GM20000 (cell line): ENCODE measurements at places on chromosomes 5 and 9.

DNA sequence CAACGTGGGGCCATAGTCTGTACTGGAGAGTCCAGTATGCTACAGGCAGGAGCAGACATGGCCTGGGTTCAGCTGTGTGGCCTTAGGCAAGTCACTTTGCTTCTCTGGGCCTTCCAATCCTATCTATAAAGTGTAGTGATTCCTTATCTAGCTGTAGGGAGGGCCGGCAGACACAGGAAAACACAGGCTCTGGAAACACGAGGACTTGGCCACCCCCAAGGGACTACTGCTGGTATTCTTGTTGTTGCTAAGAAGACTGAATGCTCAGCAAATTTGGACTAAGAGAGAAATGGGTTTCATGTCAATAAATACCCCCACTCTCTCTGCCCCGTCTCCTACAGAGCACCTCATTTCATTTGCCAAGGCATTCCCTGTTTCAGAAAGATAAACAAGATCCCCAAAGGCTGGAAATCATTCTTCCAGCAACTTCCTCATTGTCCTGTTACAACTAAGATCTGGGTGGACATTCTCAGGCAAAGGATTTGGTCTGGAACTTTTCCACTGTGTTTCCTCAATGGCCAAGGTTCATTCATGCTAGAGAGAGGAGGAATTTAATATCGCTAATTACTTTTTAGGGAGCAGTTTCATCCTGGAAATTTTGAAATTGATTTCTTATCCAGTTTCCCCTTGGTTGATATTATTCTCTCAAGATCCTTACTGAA is 105.8 kb downstream of the GABBR2 start:
- DNase-seq = no peak

- DNase-seq = no peak
These were observed 65.0 kb upstream of the DAP start for GRCh38 chr5:10825897-10826644.

- no peak for DNase-seq
These were observed 23.8 kb downstream of the SHC3 start for GRCh38 chr9:89154651-89155336.

GRCh38 chr9:108546215-108546614 is 309.6 kb downstream of the ACTL7B start:
- DNase-seq = no peak

- no peak for DNase-seq
These were observed 28.1 kb downstream of the DYNC2I2 start for GRCh38 chr9:128628471-128629048.

DNA sequence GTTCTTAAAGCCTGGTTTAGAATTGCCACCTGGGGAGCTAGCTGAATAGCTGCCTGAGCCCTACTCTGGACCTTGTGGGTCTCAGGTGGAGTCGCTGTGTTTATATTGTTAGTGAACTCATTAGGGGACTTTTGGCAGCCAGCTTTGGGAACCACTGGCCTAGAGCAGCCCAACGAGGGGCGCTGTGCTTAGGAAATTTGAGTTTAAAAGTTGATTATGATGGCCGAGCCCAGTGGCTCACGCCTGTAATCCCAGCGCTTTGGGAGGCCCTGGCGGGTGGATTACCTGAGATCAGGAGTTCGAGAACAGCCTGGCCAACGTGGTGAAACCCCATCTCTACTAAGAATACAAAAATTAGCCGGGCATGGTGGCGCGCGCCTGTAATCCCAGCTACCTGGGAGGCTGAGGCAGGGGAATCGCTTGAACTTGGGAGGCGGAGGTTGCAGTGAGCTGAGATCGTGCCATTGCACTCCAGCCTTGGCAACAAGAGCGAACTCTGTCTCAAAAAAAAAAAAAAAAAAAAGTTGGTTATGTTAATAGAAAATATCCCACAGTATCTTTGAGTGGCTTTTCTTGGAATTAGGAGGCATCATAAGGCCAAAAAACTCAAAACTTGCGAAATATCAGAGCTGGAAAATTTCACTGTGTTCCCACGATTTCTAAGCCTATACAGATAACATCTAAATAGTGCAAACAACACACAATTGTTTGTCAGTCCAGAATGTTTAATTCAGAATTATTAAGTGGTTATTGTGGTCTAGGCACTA is 809 bp downstream of the MCCC2 start:
- DNase-seq = peak; percentile 32

- DNase-seq = no peak
These were observed 91.2 kb downstream of the RAB3C start for GRCh38 chr5:58674070-58674469.

GRCh38 chr9:124259158-124259808 is 1.5 kb downstream of the NEK6 start:
- DNase-seq = no peak

DNA sequence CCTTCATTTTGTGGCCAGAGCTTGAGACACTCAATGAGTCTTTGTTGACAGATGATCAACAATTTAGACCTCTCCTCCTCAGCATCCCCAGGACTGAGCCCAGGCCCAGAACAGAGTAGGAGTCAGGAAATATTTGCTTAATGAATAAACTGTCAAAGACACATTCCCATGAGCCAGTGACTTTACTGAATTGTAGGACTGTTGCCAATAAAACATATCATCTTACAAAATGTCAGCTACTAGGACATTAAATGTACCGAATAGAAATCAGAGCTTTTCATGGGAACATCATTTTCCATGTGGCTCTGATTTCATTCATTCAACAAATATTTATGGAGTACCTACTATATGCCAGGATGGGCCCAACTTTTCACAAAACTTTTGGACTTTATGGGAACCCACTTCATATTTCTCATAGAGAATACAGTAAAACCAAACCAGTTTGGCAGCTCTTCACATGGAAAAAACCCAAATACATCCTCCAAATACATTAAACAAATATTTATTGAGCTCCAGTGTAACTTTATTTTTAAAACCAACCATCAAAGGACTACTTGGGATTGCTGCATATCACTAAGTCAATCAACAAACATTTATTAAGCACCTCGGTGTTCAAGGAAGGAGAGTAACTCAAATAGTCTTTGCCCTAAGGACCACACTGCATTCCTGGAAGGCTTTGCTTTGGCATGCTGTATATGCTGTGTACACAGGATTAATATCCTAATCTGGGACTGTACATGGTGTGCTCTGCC is 11.4 kb downstream of the VDAC1 start:
- DNase-seq = no peak

DNA sequence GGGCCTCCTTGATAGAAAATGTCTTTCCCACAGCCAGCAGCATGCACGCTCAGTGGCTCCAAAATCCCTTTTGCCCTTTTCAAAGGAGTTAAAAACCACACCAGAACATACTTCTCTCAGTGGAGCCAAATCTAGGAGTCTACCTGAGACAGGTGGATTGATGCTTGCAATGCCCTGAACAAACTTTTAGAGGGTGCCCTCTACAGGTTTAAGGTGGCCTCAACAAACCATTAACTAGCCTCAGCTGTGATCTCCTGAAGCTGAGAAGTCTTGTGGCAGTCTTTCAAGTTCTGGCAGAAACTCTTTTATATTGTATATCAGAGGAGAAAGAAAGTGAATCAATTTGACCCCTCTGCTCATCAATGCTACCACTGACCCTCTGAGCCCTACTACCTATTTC is 125.4 kb downstream of the MED27 start:
- no peak for DNase-seq

- no peak for DNase-seq
These were observed 103.3 kb downstream of the C5orf15 start for GRCh38 chr5:133865113-133865512.

DNA sequence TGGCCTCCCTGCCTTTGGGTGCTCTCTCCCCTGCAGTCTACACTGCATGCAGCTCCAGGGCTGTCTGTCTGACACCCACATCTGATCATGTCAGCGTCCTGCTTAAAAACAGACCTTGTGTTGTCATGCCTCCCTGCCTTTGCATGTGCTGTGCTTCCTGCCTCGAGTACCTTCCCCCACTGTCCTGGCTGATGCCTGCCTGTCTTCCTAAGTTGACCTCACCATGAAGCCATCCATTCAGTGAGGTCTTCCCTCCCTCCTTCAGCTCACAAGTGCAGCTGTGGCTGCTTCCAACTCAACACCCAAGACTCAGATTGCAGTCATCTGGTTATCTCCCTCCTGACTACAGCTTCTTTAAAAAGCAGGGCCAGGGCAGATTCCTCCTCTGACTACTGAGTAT is 5.5 kb downstream of the ANGPTL2 start:
- peak; percentile 51 for DNase-seq

DNA sequence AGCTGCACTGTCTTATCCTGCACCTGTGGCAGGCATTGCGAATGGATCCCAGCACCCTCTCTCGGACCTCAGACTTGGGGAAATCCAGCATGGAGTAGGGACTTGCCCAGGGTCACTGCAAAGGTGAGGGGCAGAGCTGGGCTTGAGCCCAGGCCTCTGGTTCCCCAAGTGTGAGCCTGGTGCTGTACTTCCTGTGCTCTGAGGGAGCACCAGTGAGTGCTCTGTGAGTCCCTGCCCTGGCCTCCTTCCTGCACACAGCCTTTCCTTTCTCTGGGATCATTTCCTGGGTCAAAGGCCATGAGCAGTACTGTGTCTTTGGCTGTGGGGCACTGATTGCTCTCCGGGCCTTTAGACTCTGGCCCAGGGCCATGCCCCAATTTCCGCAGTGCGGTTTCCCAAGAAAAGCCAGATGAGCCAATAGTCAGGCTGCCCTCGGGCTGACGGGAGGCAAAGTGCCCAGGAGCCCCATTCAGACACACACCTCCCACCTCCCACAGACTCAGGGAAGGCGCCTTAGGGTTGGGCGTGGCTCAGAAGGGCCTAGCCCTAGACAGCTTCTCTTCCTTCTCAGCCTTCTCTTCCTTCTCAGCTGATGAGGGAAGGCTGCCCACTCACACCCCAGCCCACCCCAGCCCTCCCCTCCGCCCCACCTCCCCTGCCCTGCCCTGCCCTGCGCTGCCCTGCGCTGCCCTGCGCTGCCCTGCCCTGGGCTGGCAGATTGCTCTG is 23.3 kb upstream of the TRIM14 start:
- peak; percentile 46 for DNase-seq

- DNase-seq = no peak
These were observed 113.8 kb upstream of the PUM3 start for GRCh38 chr9:2957656-2958200.

GRCh38 chr5:37771203-37771611 is 68.6 kb downstream of the GDNF start:
- no peak for DNase-seq

- DNase-seq = no peak
These were observed 155.5 kb downstream of the GNAQ start for GRCh38 chr9:77876091-77876490.

GRCh38 chr5:51181208-51181894 is 201.9 kb upstream of the ISL1 start:
- no peak for DNase-seq

DNA sequence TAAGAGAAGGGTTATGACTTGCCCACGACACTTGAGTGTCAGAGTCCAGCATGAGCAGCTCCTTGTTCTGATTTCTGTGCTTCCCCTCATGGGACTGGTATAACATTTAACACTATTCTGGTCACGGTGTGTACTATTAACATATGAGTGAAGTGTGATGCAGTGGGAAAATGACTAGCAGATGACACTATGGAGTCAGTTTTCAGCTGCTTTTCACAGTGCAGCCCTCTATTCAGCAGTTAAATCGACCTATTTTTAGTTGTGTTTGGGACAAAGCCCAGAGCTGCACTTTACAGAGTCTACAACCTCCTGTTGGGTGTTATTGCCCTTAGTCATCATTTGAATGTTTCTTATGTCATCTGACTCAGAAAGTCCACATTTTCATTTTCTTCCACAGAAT is 59.1 kb downstream of the CHSY3 start:
- no peak for DNase-seq

- DNase-seq = no peak
These were observed 84.8 kb upstream of the ALDH1A1 start for GRCh38 chr9:73037613-73038012.

GRCh38 chr5:56861893-56862485 is 46.6 kb downstream of the MAP3K1 start:
- no peak for DNase-seq

DNA sequence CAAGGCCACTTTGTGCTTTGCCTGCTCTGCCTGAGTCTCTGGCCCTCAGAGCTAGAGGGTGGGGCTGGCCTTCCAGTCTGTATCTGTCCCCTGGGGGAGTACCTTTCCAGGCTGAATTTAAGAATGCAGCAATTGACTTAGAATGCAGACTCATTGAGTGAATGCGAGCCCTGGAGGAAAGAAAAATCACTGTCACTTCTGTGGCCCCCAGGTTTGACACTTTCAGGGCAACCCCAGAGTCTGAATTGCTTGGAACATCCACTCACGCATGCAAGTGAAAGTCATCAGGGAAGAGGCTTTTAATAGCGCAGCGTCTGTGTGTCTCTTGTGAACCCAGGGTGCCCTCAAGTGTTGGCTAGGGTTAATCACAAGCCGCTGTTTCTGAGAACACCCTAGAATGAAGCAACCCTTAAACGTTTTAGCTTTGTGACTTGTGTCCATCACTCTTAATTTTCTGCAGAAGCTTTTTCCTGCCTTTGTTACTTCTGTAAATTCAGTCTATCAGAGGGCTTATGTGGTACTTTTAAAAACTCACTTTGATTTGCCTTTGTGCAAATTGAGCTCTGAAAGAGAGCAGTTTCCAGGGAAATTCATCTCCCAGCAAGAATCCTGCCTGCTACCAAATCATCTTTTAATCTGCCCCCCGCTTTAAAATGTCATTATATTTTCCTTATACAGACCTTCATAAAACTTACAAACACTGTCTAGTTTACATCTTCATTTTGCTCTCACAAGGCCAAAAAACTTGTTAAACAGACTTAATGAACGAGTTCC is 146.8 kb upstream of the IQGAP2 start:
- peak; percentile 67 for DNase-seq

GRCh38 chr9:447230-448025 is 232.8 kb downstream of the DOCK8 start:
- peak; percentile 13 for DNase-seq

- DNase-seq = no peak
These were observed 69.0 kb downstream of the SV2C start for GRCh38 chr5:76152161-76152560.

DNA sequence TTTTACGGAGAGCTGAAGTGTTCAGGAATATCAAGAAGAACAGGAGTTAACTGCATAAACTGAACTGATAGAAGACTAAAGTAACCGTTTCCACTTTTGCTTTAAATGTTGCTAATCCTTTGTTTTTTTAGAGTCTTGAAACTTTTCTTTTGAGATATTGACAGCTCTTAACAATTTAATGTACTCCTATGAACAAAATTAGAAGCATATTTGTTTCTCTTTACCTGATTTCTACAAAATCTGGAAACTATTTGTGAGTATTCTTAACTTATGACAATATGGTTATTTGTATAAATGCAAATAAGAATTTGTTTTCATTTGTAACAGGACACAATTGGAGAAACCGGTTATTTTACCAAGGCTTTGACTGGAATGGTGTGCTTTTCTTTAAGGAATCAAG is 89.5 kb upstream of the FAM120A start:
- no peak for DNase-seq

GRCh38 chr9:135332979-135333748 is 146.4 kb upstream of the PPP1R26 start:
- DNase-seq = no peak

GRCh38 chr9:34689116-34689470 is 2.0 kb downstream of the CCL19 start:
- DNase-seq = no peak

- DNase-seq = no peak
These were observed 409.5 kb upstream of the MEF2C start for GRCh38 chr5:89292487-89292886.

- no peak for DNase-seq
These were observed 9.5 kb upstream of the NKD2 start for GRCh38 chr5:999032-999501.

- DNase-seq = no peak
These were observed 3.6 kb upstream of the NR5A1 start for GRCh38 chr9:124510650-124511425.
